Stimulated activated CD8-positive, alpha-beta memory T cell treated with anti-CD3 and anti-CD28 coated beads, Interleukin-4, amount 100 ng/mL, for 1 hour (primary cell): ENCODE measurements at places on chromosomes 3 and 15.

- no peak for DNase-seq
Observed at GRCh38 chr3:42892169-42892568, 13.8 kb upstream of the ZNF662 start.

DNA sequence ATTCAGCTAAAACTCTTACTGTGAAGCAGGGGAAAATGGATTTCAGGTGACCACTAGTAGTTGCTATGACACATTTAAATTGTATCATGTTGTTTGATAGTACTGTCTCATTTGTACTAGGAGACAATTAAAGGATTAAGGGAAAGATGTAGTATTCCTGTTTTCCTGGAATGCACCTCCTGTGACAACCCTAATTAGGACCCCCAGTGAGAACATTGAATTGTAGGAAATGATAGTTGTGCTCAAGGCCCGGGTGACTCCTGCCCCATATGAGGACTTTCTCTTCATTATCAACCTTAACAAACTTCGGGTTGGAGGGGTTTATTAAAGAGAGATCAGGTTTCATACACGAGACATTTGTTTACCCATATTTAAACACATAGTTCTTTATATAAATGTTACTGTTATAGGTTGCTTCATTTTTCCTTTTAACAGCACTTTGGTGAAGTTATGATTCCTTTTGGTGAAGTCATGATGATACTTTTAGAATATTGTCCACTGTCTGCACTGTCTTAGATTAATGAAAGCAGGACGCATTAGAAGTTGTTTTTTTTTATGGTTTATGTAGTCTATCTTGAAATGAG is 392.6 kb upstream of the NAALADL2 start:
- no peak for DNase-seq

DNA sequence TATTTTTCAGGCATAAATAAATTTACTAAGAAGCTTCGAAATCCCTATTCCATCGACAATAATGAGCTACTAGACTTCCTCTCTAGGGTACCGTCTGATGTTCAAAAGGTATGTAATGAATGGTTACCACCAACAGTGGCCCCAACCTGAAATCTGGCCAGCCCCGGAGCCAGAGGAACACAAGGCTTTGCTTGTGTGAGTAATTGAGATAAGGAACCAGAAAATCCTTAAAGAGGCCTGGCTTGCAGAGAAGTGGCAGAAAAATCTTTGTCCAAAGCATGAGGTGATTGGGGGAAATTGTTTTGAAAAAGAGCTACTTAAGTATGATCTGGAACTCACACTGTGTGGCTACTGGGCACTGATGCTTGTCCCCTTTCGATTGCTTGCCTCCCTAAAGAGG is 245.3 kb downstream of the MCTP2 start:
- DNase-seq, result no peak

DNA sequence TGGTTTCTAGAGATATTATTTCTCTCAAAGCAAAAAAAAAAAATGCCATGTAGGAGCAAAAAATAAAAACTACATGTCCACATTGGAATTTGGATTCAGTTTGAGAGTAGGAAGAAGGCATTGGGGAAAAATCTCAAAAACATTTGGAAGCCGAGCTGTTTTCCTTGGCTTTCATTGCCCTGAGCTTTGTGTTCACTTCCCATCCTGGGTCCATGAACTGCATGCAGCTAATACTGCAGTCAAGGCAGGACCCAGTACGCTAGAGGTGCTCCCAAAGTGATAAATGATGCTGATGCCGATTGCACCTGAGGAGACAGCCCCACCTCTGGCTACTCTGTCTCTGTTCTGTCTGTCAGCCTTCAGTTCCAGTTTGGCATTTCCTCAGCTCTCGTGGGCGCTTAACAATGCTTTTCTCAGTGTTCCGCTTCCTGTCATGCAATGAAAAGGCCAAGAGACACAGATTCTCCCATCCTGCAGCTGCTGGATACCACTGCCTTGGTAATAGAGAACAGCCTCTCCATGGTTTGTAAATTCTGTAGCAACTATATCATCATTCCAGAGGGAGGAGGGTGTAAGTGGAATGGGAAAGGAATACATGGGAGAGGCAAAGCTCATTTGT is 181.8 kb downstream of the RYR3 start:
- no peak for DNase-seq

DNA sequence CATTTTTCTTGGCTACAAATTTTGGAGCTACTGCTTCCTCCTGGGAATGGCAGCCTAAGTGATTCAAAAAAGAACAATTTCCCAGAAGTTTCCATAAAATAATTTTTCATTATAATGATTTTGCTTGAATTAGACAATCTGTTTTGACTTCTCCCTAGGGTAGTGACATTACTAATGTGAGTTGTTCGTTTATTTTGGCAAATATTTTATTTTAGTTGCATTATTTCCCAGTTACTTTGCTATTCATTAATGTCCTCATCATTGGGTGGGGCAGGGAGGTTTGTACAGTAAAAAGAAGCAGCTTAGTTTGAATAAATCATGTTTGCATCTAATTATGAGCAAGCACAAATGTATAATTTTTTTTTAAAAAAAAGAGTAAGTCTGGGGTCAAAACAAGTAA is 686.6 kb downstream of the ROBO2 start:
- DNase-seq, result no peak

DNA sequence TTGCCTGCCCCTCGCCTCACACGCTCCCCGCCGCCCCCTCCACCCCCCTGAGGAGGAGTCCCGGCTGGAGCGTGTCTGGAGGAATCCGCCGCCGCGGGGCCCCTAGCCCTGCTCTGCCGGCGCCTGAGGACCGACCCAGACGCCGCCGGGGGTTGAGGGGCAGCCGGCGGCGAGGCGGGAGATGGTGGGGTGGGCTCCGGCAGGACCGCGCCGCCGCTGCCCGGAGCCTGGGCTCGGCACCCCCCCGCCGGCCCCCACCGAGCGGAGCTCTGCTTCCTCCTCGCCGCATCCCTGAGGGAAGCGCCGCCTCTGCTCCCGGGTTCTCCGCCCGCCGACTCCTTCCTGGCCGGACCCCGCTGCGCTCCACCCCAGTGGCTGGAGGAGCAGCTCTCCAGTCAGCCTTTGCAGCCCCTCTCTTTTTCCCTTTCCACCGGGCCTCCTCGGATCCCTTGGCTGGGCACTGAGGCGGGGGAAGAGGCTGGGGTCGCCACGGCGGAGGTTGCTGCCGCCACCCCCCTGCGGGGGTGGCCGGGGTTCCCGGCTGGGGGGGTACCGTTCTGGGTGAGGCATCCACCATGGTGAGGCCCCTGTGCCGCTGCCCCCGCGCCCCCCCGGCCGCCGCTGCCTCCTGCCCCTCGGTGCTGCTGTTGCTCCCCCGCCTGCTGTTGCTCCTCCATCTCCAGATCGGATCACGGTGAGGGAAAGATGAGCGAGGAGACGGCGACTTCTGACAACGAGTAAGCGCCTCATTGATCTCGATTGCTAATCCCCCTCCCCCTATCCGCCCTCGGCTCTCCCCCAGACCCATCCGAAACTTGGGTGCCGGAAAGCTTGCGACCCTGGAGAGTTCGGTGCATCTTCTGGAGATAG is at the start of gene SPRED1:
Gene SPRED1, plus strand, starts transcription at position 356 of the 870 bp plus-strand sequence. Its CDS starts 350 bp downstream, at position 706.
- no peak for DNase-seq

DNA sequence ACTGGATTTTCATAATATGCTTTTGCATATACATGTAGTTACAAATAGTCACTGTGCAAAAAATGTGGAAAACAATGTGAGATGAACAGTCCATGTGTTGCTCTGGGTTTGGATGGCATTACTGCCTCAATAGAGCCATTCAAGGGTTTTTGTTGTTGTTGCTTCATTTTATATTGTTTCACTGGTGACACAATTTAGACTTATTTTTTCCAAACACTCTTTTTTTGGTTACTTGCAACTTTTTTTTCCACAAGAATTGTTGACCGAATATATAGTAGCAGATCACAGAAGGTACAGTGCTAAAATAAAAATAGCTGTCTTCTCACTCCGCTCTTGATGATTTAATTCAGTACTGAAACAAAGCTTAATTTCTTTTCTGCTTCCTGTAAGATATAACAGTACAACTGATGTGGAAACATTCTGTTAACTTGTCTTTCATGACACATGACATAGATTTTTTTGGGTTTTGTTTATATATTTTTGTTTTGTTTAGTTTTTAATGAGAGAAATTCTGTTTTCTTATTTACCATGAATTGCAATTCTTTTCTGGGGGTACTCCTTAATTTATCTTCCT is 618.6 kb downstream of the NAALADL2 start:
- no peak for DNase-seq

DNA sequence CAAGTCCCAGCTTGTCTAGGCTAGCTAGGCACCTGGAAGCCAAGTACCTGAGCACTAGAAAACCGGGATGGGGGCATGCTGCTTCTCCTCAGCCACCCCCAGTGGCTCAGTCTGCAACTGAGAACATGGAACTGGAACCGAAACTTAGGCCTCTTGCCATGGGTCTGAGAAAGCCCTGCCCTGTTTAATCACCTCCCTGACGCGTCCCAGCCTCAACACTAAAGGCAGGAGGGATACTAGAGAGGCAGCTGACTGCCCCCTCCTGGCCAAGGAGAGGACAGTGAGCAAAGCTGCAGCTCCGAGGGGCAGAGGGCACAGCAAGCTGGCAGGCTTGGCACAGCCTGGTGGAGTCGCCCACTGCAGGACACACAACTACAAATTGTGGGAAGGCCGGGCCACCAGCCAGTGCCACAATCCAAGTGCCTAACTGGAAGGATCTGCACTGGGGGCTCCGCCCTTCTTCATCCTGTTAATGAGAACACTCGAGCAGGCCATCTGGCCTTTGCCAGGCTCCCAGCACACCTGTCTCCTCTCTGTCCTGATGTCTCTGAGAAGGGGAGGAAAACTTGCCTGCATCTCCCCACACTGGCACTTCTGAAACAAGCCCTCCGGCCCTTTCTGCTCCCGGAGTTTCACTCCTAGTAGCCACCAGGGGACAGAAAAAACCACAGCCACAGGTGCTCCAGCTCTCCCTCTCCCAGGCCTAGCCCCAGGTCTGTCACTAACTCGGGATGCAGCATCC is 53.7 kb downstream of the BDH1 start:
- DNase-seq, result no peak

GRCh38 chr15:36130641-36131310 is 448.6 kb upstream of the CDIN1 start:
- no peak for DNase-seq

GRCh38 chr3:31530960-31531335 is 1.8 kb upstream of the STT3B start:
- no peak for DNase-seq

DNA sequence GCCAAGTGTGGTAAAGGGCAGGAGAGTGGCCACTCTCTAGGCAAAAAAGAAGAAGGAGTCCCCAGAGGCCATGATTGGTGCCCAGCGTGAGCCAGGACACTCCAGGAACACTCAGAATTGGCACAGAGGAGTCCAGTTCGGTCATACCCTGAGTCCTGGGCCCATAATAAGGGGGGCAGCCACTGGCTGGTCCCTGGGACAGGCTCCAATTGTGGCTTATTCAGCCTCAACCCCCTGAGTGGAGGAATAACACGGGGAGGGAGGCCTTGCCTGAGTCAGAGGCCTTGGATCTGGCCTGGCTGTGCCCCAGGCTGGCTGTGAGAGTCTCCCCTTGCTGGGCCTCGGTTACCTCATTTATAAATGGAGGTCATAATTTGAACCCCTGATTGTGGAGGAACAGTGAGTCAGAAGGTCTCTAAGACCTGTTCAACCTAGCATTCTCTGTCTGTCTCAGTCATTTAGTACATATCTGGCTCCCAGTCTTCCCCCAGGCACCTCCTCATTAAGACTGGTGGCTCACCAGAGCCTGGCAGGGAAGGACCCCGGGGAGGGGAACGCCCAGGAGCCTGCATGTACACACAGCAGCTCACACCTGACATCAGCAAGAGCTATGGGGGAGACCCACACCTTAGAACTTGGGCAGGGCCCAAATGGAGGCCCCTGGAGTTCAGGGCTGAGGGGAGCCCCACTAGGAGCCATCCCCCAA is 95.9 kb upstream of the ATP2B2 start:
- DNase-seq, result no peak

GRCh38 chr3:86995537-86995936 is 4.6 kb upstream of the VGLL3 start:
- DNase-seq, result no peak

- DNase-seq, result no peak
Observed at GRCh38 chr3:37912052-37912733, 50.5 kb downstream of the CTDSPL start.

DNA sequence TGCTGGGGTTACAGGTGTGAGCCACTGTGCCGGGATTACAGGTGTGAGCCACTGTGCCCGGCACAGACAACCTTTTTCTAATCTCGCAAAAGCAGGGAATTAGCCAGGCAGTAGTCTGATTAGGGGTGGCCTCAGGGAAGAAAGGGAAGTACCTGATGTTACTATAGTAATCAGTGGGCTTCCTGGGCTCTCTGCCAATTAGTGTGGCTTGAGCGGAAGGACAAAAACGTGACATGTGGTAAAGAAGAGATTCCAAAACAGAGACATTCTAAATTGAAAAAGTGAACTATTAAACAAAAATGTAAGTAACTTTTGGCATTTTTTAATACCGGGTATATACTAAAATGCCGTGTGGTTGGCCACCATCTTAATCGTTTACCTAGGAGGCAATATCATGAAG is 48.1 kb downstream of the CFAP20DC start:
- no peak for DNase-seq

- no peak for DNase-seq
Observed at GRCh38 chr15:88788816-88789215, 14.4 kb upstream of the ACAN start.

DNA sequence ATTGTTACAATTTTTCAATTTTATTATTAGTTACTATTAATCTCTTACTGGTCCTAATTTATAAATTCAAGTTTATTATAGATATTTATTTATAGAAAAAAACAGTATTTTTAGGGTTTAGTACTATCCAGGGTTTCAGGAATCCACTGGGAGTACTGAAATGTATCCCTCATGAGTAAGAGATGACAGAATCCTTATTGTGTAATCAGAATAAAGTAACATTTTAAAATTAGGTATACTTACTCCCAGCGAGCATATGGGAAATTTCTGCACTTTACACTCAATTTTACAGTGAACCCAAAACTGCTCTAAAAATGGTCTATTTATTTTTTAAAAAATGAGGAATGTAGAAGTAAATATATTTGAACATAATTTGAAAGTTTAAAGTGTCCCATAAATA is 202.7 kb downstream of the CGGBP1 start:
- DNase-seq, result no peak

DNA sequence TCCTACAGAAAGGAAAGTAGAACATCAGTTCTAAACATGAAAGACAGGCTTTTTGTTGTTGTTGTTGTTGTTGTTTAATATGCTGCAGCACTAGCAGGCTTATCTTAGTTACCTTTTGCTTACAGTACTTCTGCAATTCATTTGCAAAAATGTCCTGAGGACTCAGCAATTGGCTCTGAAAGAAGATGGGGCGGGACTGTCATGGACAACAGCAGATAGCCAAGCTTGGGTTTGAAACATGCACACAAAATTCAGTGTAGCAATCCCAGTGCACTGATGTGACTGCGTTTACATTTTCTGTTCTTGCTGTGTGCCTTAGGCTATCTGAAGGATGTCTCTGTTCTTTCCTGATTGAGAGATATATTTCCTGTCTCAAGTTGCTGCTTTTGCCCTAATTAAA is 9.2 kb downstream of the UNC13C start:
- no peak for DNase-seq

DNA sequence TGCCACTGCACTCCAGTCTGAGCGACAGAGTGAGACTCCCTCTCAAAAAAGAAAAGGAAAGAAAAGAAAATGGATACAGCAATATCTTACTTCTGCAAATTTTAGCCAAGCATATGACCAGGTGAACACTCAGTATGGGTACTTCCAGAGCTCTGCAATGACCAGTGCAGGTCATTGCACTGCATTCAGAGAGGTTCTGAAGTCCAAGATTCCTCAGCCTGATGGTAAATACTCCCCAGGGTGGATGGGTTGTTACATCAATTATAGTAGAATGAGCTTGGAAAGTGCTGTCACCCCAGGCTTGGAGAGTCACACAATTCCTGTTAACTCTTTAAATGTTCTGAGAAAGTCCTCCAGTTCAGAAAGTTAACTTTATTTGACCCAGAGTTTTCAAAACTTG is 103.7 kb downstream of the RPLP1 start:
- no peak for DNase-seq
